ENCODE measurements at places on chromosomes 7 and 10. TPM values are rescaled to one million over a fixed set of nuclear protein-coding genes. Genes with fewer than 3 reads are reported as not detected.

The GFRA1 gene
- total RNA-seq = 4.2 TPM

DNA sequence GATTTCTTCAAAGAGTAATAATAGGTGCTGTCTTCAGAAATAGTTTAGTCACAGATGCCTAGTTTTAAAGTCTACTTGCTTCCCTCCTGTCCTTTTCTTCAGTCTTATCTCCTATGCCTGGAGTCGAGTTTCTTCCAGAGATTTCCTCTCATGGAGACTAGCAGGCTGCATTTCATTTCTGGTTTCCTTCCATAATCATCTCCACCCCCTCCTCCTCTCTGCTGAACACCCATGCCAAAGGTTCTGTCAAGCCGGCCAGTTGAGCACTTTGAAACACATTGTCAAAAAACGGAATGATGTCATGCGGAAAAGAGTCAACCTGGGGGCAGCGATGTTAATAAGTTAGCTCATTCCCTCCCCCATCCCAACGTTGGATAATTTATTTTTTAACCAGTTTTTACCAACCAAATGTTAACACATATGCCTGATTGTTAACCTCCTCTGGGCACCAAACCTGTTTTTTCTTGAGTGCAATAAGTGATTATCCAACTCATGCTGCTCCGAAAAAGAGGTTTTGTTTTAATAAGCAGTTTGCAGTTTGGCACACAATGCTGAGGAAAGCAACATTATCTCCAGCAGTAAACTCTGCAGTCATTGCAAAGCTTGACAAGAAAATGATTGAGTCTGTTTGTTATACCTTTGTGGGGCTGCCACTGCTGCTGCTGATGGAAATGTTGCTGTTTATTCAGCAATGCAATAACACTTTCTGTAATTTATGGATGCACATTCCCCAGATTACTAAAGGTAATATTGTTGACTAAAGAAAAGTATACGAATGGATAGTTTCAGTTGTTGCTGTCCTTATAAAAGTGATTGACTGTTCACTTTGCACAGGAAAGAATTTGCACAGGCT is 161.6 kb downstream of the LRMDA start:
- DNase-seq = no peak

DNA sequence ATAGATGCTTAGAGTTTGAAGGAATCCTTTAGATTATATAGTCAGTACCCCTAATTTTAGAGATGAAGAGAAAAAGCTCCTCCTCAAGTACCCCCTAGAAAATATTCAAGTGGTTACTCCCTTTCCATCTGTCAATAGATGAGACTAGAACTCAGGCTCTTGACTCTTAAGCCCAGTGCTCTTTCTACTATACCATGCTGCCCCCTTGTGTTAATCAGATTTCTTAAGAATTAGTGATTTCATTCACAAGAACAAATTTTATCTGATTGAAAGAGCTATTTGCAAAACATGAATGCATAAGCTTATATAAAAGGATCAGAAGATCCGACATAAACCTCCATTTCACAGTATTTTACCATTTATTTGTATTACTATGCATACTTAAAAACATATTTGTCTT is 179.3 kb downstream of the TFEC start:
- DNase-seq = no peak

GRCh38 chr10:35343739-35344138 is 7.4 kb downstream of the CCNY start:
- DNase-seq = no peak

DNA sequence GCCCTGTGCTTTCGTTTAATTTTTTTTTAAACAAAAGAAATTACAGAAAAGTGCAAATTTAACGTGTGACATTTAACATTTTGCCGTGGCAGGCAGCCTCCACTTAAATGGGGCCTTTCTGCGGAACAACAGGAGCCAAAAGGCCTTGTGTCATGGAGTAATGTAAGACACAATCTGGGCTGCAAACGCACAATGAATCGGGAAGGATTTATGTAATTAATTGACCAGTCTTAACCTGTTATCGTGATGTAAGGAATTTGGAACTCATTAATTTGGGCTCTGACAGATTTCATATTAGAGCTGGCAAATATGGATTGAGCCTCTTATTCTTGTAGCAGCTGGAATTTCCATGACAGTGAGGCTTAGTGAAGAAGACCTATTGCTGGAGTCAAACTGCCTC is 86.4 kb downstream of the SNX10 start:
- DNase-seq = no peak

DNA sequence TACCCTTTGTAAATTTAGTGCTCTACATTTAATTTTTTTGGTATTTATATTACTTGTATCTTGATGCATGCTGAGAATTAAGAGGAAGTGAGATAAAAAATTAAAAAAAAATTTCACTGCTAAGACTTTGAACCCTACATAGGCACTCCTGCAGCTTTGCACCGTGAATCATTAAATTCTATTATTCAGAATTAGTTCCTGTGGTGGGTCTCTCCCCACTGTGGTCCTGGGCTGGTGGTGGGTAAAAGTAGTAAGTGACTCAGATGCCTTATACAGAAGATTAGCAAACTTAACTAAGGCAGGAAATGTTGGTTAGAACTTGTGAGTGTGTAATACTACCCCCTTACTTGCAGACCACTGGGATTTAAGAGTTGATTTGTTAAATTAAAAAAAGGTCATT is 72.6 kb downstream of the AP3M1 start:
- DNase-seq = no peak

GRCh38 chr10:9992661-9993060 is 1025.0 kb upstream of the CELF2 start:
- DNase-seq = no peak
